RWPE2 (cell line): ENCODE measurements at places on chromosomes 6 and 20.

GRCh38 chr6:97198046-97198565 is 84.9 kb downstream of the MMS22L start:
- DNase-seq: no peak

DNA sequence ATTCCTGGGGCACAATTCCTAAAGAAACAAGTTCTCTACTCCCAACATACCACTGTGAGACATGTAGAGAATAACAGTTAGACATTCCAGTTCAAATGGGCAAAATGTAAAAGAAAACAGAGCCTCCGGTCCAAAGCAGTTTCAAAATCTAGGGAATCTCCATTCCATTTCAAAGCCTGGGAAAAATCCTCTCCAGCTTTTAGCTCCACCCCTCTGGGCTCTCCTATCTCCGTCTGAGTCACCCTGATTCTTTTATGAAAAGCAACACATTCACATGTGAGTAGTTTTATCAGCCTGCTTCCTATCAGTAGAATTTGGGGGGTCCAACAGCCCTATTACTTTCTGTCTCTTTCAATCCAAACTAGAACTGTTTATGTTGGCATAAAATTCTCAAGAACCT is 3.7 kb downstream of the CSNK2A1 start:
- no peak for DNase-seq

GRCh38 chr6:74807674-74808073 is 398.2 kb downstream of the COL12A1 start:
- no peak for DNase-seq

DNA sequence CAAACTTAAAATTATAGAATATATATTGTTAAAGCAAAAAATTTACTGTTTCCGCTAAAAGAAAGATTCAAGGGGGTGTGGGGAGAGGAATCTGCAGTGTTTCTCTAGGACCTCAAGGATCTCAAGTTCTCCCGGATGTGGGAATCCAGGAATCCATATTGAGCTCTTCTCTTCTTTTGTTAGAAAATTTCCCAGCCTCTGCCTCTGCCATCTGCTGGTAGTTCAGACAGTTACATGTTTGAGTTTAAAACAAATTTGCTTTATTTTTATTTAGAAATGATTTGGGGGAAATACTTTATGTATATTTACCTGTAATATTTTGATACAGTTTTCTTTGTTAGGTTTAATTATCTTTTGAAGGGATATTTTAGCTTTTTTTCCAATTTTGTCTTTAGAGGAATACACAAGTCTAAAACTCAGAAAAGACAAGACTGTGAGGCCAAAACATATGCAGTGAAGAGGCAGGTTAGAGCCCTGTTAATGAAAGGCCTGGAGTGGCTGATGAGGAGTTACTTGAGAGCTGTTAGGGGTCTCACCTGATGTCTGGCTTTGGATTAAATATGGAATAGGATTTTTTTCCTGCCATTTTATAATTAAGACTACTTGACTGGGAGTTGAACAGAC is 268.8 kb downstream of the ARID1B start:
- no peak for DNase-seq

DNA sequence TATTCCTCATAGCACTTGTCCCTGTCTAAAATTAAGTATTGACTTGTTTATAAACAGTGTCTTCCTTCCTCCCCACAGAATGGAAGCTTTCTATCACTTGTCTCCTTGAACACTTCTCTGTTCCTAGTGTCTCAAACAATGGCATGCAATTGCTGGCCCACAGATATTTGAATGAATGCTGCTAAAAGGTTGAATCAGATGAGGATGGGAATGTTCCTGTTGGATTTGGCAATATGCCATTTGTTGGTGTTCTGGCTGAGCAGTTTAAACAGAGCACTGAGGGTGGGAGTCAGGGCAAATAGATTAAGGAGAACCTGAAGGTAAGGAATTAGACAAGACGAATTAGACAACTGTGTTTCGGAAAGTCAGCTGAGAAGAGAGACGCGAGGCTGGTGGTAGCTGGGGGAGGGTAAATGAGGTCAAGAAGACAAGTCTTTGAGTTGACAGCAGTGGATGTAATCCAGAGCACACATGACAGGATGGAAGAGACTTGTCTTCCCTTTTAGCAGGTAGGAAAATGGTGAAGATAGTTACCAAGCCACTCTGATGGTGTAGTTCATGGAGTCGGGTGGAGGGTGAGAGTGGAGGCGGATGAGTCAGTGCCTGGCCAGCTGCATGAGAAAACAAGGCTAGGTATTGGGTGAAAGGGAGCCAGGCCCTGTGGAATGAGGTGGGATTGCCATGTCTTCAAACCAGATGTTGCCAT is 58.3 kb upstream of the GNRH2 start:
- DNase-seq: no peak

GRCh38 chr6:145569140-145569539 is 166.2 kb downstream of the EPM2A start:
- no peak for DNase-seq

DNA sequence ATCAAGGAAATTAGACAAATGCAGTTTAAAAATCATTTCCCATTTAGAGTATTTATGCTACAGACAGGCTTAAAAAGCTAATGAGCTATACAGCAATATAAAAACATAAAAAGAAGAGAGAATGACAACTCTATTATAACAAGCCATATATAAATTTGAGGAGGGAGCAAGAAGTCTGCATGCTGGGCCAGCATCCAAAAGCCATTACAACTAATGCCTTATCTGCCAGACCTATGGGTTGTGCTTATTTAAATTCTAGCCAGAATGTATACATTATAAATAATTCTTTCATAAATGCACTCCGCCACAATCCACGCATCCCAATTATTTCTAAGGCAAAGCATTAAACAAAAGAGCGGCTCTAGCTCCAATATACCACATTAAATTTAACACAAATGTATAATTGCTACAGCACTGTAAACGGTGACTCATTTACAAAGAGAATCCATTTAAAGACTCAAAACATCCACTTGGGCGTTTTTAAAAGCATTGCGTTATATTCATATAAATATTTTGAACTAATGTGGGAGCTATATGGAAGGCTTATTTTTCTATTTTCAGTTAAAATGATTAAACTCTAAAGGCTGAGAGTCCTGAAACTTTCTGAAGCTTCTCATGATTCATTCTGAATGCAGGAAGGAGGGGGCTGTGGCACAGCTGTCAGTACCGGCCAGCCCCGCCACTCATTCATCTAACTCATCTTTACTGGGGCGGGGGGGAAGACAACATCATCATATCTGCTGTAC is 37.7 kb upstream of the RAB22A start:
- DNase-seq: no peak

DNA sequence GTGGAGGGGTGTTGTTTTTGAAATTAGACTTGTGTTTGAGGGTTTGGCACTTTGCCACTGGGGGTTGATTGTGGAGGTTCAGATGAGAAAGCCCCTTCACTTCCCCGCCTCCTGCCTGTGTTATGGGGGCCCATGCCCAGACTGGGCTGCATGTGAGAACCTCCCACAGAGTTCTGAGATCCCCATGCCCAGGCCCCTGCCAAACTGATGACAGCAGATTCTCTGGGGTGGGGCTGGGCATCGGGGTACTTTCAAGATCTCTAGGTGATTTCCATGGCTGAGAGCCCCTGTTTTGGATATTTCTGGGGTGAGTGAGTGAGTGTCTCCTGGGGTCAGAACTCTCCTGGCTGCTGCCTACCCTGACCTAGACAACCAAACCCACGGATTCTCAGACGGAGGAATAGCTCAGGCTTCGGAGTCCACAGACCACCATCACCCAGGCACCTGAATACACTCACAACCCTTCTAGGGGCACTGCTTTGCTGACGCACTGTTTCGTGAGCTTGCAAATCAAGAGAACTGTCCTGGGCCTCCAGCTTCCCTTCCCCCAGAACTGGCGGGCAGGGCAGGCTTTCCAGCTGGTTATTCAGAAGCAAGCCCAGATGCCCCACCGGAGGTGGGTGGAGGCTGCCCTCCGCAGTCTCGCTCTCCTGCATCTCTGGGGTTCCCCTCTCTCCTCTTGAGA is 6.3 kb downstream of the BCAS1 start:
- DNase-seq: no peak

DNA sequence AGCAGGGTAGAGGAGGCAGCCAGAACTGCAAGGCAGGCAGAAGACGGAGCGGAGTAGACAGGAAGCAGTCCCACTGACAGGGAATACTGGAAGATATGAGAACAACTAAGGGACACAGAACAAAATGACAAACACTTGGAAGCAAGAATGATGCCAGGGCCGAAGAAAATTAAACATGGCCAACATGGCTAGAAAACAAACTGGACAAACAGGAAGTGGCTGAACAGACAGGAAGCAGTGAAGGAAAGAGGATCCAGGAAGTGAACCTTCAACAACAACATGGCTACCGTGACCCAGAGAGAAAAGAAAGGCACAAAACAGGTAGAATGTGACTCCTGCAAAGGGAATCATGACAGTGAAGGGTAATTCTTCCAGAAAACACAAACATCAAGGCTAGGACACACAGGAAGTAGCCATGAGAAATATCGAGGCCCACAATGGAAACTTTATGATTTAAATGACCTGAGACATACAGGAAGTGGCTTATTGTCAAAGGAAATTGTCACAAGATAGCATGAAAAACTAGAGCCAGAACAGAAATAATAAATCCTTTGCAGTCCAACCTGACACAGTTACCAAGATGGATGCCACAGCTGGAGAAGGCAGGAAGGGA is 9.1 kb downstream of the COL11A2 start:
- DNase-seq: no peak

DNA sequence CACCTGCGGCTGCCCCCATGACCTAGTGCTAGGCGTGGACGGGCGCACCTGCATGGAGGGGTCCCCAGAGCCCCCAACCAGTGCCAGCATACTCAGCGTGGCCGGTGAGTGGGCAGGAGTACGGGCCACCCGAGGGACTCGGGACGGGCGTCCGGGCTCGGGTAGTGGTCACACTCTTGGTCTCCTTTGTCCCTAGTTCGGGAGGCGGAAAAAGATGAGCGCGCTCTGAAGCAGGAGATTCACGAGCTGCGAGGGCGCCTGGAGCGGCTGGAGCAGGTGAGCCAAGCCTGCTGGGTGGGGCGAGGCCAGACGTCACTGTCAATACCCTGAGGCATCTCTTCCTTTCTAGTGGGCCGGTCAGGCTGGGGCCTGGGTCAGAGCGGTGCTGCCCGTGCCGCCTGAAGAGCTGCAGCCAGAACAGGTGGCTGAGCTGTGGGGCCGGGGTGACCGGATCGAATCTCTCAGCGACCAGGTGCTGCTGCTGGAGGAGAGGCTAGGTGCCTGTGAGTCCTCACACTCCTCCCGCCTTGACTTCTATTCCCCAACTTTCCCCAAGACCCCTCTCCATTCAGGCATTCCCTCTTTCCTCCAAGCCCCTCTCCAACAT is 2.9 kb downstream of the EGFL8 start:
- no peak for DNase-seq

GRCh38 chr6:162940426-162940825 is 212.7 kb downstream of the PACRG start:
- no peak for DNase-seq

- DNase-seq: no peak
Observed at GRCh38 chr20:33812908-33813462, 1.8 kb downstream of the CHMP4B start.

DNA sequence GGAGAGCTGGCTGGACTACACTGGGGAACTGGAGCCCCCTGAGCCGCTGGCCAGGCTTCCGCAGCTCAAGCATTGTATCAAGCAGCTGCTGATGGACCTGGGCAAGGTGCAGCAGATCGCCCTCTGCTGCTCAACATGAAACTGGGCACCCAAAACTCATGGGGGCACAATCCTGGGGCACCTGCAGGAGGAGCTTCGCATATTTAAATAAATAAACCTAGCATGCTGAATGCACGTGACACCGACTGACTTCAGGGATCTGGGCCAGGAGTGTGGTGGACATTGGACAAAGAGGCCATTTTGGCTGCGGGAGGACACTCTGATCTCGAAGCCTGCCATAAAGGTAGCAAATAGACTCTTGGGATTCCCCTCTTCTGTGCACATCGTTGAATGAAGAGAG is 6.8 kb downstream of the SCAND1 start:
- no peak for DNase-seq

DNA sequence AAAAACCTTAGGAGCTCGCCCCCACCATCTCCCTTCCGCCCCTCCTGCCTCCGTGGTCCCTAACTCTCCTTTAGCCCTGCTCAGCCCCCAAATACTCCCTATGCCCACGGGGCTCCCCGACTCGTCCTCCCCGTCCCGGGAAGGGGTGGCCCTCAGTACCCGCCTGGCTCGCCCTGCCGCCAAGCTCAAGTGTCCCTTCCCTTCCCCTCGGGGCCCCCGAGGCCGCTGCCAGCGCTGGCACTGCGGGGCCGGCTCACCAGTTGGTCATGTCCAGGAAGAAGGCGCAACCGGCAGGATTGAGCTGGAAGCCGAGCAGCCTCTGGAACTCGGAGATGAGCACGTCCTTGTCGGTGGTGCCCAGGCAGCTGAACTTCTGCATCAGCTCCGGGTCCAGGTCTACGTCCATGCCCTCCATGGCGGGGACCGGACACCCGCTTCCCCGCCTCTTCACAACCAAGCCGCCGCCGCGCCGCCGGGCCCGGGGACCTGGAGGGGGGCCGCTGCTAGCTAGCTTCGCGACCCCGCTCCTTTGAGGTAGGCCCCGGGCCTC is 303 bp downstream of the ILRUN start:
- DNase-seq: peak; percentile 64

DNA sequence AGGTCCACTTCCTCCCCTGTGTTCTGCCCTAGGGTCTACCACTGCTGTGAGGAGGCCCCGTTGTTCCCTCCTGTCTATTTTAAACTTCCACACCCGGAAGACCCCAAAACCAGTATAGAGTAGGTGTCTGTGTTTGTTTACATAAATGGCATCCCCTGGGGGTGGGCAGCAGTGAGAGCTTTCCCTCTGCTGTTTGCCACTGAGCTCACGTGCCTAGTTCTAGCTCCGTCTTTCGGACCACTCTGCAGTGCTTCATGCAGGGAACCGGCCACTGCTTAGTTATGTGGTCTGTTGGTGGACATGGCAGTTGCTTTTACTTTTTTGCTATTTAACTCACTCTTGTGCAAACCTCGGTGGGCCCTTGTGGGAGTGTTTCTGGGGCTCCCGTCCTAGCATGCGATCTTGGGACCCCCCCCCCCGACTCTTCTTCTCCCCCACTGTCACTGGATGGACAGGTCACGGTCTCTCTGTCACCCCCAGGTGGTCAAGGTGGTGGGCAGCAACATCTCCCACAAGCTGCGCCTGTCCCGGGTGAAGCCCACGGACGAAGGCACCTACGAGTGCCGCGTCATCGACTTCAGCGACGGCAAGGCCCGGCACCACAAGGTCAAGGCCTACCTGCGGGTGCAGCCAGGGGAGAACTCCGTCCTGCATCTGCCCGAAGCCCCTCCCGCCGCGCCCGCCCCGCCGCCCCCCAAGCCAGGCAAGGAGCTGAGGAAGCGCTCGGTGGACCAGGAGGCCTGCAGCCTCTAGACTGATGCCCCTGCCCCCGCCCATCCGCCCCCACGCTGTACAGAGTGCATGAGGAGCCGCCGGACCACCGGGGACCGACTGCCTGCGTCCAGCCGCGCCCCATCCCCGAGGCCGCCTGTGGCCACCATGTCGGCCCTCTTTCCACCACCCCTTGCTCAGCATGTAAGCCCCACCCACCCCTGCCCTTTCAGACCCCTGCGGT is 40.9 kb downstream of the VSTM2L start:
- DNase-seq: peak; percentile 88

DNA sequence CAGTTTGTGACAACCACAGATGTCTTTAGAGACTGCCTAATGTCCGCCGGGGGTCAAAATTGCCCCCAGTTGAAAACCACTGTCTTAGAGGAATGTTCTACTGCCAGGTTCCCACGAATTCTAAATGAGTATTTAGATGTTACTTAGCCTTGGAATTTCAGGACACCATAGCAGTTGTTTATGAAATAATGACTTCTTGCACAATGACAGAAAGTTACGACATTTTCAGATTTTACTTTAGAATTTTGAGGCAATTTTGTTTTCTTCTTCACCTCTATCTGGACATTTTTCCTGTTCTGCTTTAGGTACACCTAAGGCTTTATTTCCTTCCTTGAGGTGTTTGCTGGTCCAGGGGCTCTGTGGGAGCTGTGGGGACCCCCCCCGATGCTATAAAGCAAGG is 83.4 kb downstream of the CCDC170 start:
- no peak for DNase-seq
